ENCODE measurements at places on chromosomes 7 and 10.

GRCh38 chr10:105559333-105560097 is 918.4 kb downstream of the SORCS3 start:
- DNase-seq: no peak

DNA sequence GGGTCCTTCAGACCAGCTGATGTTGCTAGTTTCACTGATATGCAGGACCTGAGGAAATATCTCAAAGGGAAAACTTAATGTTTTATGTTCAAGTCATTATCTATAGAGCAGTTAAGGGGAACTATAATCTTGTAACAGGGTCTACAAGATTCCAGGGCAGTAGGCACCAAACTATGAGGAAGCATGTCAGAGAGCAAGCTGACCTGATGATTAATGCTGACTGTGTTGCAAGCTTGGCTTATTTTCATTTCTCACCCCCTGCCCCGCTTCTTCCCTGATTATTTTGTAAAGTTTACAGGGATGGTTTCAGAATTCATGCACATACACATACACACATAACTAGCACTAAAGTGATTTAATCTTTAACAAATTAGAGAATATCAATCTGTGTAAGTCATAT is 84.3 kb upstream of the CACNA2D1 start:
- DNase-seq: no peak

GRCh38 chr10:101839416-101840063 is 4.1 kb downstream of the KCNIP2 start:
- DNase-seq: peak; percentile 68

- no peak for DNase-seq
Measured at GRCh38 chr10:72240371-72240770, 24.3 kb upstream of the ASCC1 start.

DNA sequence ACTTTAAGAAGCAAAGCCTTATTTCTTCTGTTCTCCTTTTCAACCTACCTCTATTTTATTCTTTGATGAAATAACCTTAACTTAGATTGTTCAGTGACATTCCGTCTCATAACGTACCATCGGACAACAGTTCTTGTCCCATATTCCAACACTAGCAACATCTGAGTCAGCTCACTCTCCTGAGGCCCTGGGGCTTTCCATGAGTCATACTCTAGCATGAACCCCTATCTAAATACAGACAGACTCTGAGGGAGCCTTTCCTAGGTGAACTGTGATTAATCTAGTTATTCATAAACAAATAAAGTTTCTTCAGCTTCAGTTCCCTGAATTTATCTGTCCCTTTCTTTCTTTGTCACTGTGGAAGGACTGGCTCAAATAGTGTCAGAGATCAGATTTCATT is 168.7 kb upstream of the LYZL1 start:
- DNase-seq: no peak

GRCh38 chr10:98568551-98568950 is 121.8 kb upstream of the HPS1 start:
- no peak for DNase-seq

- no peak for DNase-seq
Measured at GRCh38 chr7:15938115-15938514, 251.6 kb upstream of the MEOX2 start.

DNA sequence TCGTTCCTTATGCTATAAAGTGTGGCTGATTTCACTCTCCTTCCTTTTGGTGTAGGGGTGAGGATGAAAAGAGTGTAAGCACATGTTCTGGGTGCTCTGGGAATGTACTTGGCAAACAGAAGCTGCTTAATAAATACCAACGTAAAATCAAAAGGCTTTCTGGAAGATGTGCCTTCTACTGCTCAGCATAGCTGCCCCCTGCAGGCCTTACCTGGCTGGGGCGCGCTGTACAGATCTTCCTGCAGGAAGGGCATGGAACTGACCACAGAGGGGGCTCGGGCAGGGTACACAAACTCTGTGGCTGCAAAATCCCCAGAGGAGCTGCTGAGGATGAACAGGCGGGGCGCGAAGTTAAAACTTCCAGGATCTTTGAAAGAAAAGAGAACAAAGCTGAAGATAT is 169.4 kb downstream of the SVIL start:
- no peak for DNase-seq

DNA sequence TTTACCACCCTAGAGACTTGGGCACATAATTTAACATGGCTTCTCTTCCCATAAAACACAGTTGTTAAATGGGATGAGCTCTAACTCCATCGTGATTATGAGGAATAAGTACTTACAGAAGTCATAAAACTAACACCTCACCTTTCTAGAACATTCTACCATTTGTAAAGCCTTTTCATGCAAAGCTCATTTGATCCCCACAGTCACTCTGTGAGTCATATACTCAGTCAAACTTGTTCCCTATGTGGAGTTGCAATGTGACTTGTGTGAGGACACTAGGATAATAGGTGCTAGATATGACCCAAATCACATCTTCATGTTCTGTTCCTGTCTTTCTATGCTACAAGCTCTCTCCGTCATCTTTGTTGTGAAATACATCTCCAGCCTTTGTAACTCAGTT is 371.7 kb downstream of the WDR11 start:
- no peak for DNase-seq

DNA sequence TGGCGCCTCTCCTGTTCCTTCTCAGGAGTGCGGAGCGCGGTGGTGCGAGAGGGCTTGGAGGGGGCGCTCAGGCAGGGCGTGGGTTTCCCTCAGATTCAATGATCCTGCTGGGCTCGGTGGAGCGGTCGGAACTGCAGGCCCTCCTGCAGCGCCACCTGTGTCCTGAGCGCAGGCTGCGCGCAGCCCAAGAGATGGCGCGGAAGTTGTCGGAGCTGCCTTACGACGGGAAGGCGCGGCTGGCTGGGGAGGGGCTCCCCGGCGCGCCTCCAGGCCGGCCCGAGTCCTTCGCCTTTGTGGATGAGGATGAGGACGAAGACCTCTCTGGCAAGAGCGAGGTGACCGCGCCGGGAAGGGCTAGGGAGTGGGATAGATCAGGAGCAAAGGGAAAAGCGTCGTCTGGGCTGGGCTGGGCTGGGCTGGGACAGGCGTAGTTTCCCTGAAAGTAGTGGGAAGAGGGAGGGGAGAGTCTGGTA is 17.0 kb downstream of the FAM131B start:
- DNase-seq: peak; percentile 81

- DNase-seq: no peak
Measured at GRCh38 chr7:33050535-33051318, 11.8 kb downstream of the NT5C3A start.

- DNase-seq: no peak
Measured at GRCh38 chr10:1732564-1732996, 4.7 kb downstream of the ADARB2 start.

DNA sequence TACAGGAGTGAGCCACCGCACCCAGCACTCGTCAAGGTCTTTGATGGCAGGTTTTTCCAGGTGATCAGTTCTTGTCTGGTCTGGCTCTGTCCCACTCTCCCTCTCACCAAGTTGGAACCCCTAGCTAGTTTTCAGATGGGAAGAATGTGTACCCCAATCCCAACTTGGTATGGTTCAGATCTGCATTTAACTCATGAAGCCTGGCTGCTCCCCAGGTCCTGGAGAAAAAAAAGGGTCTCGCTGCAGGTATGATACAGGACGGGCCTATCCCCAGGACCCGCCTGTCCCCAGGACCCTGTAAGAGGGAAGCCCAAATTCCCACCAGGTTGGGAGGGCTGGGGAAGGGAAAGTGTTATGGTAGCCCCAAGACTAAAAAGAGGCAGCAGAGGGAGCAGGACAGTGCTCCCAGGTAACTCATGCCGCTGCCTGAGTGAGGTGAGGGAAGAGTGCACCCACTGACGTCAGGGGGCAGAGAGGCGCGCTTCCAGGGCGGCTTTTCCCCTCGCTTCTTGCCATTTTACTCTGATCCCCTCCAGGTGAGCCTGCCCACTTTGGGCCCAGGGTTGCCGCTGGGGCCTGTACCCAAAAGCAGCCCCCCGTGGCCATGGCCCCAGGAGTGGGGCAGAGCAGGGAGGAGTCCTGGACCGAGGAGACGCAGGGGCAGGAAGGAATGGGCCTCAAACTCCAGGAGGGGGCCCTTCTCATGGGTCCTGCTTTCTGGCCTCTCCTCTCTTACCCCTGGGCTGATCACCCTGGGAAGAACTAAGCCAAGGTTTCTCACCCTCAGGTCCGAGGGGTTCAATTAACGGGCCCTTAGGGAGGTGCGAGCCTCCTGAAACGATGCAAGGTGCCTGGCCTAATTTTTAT is 36.4 kb upstream of the SRRM3 start:
- DNase-seq: no peak

DNA sequence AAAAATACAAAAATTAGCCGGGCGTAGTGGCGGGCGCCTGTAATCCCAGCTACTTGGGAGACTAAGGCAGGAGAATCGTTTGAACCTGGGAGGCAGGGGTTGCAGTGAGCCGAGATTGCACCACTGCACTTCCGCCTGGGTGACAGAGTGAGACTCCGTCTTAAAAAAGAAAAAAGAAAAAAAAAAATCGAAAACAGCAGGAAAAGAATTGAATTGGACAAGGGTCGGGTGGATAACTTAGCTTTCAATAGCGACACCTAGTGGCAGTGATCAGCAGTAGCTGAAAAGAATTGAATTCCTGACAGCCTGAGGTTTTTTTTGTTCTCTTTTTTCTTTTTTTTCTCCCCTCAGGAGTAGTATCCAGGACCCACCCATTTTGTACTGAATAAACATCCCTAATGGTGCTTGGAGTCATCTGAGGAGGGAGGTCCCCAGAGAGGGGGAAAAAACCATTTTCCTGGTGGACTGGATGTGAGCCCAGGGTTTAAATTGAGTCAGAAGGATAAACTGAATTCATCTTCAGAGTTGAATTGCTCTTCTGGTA is 55.1 kb downstream of the CYCS start:
- DNase-seq: peak; percentile 55
